Epithelial cell of proximal tubule (primary cell): ENCODE measurements at places on chromosomes 12 and 14. TPM values are rescaled to one million over a fixed set of nuclear protein-coding genes. Genes with fewer than 3 reads are reported as not detected.

Gene CLEC2A
- total RNA-seq: not detected in 2 replicates

DNA sequence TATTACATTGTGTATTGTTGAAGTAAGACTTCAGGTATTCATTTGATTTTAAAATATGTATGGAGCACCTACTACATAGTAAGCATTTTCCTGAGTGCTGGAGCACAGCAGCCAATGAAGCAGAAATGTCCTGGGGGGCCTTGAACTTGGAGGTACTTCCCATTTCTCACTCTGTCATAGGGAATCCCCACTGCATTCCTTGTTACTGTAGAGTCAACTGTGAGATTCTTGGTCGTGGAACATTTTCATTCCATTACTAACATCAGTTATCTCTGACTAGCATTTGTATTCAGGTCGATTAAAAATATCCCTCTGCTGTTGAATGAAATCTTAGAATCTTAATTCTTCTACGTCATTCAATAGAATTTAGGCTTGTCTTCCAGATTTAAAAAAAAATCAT, 66.7 kb downstream of the PDE3A start:
- peak; percentile 68 for DNase-seq

DNA sequence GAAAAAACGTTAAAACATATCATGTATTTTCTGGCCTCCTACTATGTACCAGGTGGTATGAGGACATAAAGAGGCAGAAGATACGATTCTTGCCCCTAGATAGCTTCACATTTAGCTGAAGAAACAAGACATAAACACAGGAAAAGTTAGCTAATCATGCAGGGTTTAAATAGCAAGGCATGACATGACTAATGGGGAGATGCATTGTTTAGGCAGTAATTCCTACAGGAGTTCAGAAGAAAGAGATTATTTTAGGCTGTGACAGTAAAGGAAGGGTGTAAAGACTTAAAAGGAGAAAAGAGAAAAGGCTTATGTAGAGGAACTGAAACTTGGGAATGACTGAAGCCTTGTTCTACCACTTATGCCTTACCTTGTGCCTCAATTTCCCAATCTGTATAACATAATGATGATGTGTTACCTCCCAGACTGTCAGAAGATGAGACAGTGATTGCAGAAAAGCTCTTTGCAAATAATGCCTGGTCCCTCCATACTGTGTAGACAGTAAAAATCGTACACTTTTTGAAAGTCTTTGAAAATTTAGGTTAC, 44.4 kb downstream of the PRKCH start:
- DNase-seq: no peak

GRCh38 chr14:64117671-64118402, 176.3 kb downstream of the ESR2 start:
- DNase-seq: peak; percentile 83

DNA sequence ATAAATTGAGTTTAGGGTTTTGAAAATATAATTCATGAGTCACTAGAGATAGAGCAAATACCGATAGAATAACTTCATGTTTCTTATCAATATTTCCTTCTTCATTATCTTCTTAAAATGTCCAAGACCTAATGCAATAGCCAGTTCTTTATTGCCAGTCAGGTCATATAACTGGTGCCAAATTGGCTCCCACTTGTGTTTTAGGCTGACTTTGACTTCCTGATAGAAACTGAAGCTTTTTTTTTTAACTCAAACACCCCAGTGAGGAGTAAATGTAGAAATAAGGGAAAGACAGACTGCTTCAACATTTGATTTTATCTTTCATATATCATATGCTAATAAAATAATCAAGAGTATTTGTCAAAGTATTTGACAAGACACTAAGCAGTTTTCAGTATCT, 80.7 kb downstream of the ARMH4 start:
- DNase-seq: no peak

DNA sequence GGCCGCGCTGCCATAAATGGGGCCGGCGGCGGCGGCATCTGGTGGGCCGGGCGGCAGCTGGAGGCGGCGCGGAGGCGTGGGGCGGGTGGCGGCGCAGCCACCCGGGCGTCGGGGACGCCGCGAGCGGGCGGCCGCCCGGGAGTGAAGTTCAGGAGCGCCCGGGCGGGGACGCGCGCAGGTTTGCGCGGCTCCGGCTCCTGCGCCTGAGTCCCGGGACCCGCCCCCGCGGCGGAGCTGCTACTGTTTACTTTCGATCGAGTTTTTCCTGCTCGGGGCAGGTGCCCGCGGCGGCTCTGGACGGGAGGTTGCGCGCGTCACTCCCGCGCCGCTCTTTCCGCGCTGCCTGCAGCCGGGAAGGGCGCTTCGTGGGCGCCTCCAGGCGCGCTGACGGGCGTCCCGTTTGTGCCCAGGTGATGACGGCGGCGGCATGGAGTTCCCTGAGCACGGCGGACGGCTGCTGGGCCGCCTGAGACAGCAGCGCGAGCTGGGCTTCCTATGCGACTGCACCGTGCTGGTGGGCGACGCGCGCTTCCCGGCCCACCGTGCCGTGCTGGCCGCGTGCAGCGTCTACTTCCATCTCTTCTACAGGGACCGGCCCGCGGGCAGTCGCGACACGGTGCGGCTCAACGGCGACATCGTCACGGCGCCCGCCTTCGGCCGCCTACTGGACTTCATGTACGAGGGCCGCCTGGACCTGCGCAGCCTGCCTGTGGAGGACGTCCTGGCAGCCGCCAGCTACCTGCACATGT, at the start of gene ZBTB42:
Gene ZBTB42, plus strand, starts transcription at position 331 of the 749 bp plus-strand sequence. Its CDS starts 97 bp downstream, at position 428.
- no peak for DNase-seq

DNA sequence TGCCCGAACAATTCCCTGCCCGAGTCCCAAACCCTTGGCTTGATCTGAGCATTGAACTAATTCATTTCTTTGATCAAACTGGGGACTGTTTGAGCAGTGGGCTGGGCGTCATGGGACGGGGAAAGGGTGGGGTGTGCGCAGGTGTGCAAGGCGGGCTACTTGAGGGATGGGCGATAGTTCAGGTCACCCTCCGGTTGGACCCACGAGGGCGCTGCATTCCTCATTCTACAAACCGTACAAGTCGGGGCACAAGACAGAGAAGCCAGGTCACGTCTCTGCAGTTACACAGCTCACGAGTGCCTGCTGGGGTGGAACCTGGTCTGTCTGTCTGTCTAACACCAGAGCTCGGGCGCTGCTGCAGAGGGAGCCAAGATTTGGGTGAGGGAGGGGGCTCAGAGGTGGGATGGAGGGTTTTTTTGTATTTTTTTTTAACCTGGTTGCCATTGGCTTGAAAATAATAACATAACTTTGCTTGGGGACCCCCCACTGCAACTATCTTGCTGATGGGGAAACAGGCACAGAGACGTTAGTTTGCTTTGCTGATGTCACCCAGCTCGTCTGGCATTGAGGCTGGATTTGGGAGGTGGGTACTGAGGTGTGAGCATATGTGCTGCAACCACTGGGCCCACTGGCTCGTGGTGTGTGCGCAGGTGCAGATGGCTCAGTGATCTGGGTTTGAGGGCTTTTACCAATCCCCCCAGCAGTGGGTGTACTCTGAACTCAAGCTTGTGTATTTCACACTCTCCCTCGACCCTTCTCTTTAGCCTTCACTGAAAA, 7.6 kb upstream of the RTL1 start:
- DNase-seq: no peak
